ENCODE measurements at places on chromosomes 2 and 18.
A peak's percentile ranks its signal among the peaks of the same experiment; 100 is the strongest.

DNA sequence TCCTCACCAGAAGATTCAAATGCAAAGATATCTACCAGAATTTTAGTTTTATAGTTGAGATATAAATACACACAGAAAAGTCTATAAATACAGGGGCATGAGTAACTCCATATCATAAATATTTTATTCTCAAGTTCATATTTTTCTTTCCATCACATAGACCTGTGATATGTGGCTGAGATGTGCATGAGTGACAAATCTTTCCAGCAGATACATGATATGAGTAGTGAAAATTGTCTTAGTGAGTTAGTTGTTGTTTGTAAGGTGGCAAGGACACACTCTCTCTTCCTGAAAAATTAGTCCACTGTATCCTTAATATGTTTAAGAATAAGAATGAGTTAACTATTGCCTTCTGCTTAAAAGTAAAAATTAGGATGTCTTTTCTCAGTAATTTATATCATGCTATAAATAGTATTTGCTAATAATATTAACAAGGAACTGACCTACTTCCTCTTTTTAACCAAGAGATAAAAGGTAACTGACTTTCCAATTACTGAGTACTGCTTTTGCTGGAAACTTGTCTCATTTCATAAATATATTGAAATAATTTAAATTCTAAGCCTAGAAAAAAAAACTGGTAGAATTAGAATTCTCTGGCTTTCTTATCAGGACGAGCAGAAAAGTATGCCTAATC is 85.2 kb upstream of the SESTD1 start:
- DNase-seq: no peak

DNA sequence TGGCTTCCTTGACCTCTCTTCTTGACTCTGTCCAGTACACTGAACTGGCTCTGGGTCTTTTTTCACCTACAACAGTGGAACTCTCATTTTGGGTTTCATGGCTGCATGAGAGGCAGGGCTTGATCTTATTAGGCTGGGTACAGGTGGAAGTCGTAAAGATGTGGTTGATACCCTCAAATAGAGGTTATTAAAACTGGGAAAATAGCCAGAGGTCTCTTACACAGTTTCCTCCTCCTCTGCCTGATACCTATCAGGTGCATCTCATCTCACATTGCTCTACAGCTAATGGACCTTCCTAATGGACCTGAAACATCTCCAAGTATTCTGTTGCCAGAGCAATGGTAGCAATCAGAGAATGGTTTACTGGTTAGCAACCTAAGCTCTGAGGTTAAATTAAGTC is 231.8 kb downstream of the ETAA1 start:
- no peak for DNase-seq

- no peak for DNase-seq
Observed at GRCh38 chr2:238233625-238234024, 6.2 kb downstream of the HES6 start.

DNA sequence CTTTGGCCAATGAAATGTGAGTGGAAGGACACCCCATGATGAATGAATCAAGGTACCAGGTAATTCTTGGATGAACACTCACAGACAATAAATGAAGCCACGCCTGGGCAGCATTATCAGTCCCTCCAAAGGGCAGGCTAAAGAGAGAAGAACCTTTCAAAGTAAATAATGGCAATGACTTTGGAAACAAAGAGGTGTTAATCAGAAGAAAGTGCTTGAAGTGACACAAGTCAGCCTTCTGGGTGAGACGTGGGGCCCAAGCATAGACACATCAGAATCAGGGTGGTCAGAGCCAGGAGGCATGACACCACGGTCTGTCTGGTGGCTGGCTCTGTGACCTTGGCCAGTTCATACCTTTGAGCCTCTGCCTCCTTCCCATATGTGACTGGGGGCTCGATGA is 103.3 kb downstream of the POLR1A start:
- no peak for DNase-seq

DNA sequence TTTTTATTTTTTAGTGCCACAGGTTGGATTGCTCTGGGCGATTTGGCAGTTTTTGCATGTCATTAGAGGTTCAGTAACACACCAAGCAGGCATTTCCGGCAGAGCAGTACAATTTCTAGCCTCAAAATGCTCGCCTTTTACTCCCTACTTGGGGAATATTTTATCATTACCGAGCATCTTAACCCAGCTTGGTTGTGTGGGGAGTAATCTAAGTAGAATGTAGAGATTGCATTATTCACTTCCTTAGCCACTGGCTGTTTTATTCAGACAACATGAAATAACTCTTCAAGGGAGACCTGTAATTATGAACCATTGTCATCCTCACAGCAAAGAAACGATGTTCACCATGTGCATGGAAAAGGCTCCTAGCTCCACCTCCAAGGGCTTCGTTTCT is 13.1 kb downstream of the GRP start:
- no peak for DNase-seq

DNA sequence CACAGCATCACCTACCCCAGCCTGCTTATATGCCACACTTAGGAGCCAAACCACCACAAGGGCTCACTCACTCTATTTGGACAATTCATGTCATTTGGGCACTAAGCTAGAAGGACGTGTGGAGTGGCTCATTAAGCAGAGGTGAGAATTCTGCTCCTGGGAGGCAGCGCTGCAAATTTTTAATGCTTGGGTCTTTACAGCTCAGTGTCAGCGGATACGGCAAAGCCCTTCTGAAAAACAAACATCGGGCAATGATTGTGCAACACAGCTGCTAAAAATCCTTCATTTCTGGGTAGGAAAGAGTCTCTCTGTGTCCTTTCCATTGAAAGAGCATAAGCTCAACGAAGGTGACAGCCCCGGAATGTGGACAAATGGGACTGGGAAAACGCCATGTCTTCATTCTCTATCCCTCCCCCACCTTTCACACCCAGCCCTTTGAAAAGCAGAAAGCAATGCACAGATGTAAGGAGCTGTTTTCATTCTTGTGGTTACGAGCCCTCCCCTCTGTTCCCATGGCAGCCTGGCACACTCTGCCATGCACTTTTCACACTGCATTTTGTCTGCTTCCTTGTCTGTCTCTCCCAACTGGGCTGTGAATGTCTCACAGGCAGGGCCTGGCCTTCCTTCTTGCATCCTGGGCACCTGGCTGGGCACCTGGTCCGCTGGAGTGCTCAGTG is 16.0 kb downstream of the TMEM177 start:
- DNase-seq: peak; percentile 40

GRCh38 chr2:74109551-74109950 is 38.2 kb downstream of the BOLA3 start:
- DNase-seq: no peak

DNA sequence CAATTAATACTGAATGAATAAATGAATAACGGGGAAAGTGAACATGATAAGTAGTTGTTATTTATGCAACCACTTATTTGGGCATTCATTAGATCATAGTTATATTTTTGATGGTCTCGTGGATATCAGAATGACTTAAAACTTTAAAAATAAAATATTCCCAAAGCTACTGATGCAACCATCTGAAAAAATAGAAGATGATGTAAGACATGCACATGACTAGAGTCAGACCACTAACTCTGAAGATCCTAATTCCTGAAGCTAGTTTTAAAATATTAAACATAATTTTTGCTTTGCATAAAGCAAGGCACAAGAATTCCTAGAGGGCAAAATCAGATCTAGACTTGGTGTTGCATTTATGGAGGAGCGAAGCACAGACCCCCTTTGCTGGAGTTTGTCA is 616.1 kb downstream of the IRS1 start:
- no peak for DNase-seq

DNA sequence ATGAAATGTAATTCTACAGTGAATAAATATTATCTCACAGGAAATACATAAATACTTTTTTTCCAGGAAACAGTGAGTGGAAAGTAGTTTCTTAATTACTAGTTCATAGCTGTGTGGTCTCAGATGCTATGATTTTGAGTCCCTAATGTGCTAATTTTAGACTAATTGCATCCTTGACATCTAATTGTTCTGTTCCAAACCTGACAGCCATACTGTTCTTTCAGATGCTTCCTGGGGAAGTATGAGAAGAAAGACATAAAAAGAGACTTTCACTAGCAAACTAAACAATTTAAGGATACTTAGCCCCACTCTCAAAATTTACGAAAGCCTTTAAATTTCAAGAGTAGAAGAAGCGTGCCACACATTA is 350.9 kb upstream of the CDH20 start:
- DNase-seq: no peak

- DNase-seq: no peak
Observed at GRCh38 chr2:223598994-223599639, 3.0 kb downstream of the SCG2 start.

DNA sequence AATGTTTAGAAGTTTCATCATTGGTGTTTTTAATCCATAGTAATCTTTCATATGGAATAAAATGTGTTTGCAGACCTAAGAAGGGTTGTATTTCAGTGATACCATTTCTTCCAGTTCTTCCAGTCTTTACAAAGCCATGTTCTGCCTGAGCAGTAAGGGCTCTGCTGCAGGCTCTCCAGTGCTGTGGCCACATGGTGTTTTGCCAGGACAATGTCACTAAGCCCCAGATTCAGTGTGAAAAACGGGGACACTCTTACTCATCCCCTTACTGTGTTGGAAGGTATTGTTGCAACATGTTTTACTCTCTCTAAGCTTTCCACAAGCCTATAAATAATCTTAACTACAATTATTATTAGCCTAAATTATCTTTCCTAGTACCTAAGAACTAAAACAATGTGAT is 481.4 kb upstream of the CDH7 start:
- DNase-seq: no peak

GRCh38 chr2:56239030-56239429 is 55.2 kb downstream of the CCDC85A start:
- no peak for DNase-seq

GRCh38 chr18:3451989-3452749 is 2.2 kb downstream of the TGIF1 start:
- no peak for DNase-seq

DNA sequence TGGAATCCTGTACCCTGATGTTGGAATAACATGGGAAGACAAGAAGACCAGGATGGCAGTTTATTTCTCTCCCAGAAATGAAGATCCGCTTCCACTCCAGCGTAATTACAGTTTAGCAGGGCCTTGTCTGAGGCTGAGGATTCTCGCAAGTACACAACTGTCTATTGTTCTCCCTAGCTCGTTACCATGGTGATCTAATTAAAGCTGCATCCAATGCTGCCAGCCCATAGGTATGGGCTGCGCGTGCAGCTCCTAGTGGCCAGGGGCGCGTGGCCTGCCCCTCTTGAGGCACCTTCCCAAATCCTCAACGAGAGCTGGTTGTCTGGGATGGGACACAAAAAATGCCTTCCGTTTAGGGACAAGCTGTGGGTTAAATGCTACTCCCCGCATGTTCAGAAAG is 344.9 kb downstream of the CYRIA start:
- no peak for DNase-seq

DNA sequence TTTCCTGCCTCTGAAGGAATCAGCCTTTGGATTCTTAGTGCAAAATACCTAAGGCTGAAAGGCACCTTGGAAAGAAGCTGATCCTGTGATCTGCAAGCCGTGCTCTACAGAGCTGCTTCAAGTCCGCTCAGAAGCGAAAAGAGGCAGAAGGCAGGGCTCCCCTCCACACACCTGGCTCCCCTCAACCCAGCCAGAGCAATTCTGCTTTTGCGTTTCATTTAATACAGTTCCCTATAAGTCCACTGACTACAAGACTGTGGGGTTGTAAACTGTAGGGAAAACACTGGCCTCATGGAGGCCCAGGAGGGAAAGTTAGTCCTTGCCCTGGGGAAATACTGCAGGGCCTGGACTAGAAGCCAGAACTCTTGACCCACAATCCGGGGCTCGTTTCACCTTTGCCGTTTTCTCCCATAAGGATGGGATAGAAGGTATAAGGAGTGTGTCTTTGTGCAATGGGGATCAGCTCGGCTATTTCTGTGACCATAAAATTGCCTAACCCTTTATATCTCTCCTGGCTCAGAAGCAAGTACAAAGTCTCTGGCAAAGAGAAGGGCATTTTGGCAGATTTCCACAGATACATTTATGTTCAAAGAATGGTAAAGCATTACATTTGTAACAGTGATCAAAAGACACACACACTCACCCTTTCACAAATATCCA is 95.8 kb upstream of the TEX51 start:
- DNase-seq: no peak

DNA sequence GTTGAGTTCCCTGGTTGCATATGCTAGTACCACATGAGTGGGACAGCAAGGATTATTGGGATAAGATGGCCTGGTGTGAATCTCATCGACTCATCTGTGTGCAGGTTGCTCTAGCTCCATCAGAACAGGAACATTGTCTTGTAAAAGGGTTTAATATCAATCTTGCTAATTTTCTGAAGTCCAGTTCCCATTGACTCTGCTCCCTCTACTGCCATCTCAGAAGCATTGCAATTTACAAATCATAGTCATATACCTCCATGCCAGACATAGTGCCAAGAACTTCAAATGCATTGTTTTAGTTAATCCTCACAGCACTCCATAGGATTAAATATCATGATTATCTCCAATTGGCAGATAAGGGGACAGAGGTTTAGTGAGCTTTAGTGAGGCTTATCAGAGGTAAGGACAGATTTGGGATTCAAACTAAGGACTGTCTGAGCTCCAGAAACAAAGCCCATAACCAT is 4.8 kb upstream of the STAT4 start:
- DNase-seq: no peak

DNA sequence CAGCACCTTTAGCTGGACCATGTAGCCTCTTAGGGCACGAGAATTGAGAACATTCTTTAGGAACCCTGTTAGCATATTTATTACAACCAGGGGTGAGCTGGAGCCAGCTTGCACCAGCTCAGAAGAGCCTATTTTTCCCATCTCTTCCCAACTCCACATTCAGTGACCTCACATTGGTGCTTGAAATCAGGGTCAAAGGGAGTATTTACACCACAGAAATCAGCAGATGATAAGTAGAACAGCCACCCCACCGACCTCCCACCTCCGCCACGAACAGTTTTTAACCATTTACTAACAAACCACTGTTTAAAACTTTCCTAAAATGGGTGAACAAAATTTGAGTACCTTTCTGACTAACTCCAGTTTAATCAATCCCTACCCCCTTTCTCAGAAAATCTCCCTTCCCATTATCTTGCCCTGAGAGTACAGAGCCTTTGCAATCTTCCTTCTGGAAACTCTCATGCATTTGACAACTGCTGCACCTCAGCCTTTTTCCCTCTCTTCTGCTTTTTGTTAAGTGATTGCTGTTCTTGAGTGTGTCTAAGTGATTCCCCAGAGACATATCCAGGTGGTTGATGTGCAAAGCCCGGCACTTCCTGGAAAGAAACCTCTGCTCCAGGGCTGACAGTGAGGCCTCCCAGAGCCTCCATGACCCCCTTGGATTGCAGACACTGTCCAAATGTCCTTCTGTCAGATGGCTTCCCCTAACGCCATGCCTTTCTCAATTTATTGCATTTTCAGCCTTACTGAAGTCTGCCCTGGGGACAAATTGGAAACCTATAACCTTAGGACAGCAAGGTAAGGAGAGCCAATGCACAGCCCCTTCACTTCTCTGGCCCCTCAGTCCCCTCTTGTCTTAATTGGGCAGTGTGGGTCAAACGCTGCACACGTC is 389.5 kb upstream of the TNP1 start:
- no peak for DNase-seq

GRCh38 chr18:22933966-22934423 is 867 bp downstream of the RBBP8 start:
- no peak for DNase-seq

DNA sequence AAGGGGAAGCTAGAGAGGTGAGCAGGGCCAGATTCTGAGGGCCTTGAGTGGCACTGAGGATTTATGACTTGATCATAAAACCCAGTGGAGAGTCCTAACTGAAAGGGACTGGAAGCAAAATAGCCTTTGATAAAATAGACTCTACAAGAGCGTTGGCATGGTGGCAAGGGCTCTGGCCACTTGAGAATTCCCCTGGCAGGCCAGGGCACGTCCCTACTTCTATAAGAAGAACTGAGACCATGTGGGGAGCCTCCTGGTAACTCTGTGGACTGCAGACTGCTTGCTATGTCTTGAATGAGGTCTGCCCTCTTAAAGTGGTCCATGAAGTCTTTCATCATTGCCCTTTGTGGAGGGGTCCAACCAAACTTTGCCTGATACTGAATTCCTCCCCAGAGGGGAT is 324.8 kb downstream of the ALK start:
- DNase-seq: no peak
